ENCODE measurements at places on chromosomes 6 and 20.
A peak's percentile ranks its signal among the peaks of the same experiment; 100 is the strongest.

- DNase-seq, result no peak
These were observed 72.6 kb upstream of the LY86 start for GRCh38 chr6:6515691-6516607.

DNA sequence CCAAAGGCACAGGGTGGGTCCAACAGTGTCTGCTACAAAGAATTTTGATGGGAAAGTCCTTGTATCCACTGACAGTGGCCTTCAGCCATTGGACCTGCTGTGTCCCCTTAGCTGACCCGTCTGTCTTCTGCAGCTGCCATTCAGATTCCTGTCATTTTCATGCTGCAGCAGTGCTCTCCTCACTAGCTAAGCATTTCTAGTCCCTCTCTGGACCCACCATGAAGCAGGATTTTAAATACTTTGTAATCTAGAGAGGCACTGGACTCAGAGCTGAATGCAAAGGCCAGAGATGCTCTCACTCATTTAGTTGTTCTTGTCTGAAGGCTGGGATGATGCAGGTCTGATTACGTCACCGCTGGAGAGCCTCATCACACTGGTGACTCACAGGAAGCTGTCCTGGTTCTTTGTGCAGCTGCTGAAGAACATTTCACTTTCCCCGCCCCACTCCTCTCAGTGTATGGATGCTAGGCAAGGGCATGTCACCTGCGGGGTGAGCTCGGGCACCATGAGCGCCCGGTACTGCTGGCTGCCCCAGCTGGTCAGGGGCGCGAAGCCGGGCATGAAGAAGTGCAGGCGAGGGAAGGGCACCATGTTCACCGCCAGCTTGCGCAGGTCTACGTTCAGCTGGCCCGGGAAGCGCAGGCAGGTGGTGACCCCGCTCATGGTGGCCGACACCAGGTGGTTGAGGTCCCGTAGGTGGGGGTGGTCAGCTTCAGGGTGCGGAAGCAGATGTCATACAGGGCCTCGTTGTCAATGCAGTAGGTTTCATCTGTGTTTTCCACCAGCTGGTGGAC lies 19.4 kb upstream of the TUBB2A start:
- DNase-seq, result no peak

- no peak for DNase-seq
These were observed 2.5 kb upstream of the ADRM1 start for GRCh38 chr20:62300319-62300718.

DNA sequence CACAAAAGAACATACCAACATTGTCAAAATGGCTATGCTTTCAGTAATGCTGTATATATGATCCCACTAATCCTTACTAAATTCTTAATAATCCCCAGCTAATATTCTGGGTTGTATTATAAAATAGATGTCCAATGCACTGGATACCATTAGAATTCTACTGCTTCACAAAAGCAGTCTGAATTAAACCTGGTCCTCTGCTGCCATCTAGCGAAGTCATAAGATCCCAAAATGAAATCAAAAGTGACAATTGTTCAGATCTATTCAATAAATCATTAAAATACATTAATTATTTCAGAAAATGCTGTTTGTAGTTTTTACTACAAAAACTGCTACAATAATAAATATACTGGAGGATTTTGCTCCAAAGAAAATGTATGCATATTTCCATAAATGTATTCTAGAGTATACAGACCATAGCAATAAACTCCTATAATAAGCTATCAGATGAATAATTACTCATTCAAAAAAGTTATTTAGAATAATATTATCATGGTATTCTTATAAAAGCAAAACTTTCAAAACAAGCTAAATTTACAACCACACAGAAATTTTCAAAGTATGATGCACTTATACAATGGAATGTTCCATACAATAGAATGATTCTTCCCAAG lies 92.6 kb downstream of the RNGTT start:
- DNase-seq, result no peak

- DNase-seq, result no peak
These were observed at the start of gene POPDC3 for GRCh38 chr6:105179244-105180065. POPDC3 (minus strand) TSS chr6:105180014; CDS start chr6:105161909, 18,105 bp downstream.

GRCh38 chr6:109434456-109434855 lies 6.0 kb downstream of the PPIL6 start:
- no peak for DNase-seq

- no peak for DNase-seq
These were observed 6.5 kb downstream of the RIPOR2 start for GRCh38 chr6:24929242-24929641.

DNA sequence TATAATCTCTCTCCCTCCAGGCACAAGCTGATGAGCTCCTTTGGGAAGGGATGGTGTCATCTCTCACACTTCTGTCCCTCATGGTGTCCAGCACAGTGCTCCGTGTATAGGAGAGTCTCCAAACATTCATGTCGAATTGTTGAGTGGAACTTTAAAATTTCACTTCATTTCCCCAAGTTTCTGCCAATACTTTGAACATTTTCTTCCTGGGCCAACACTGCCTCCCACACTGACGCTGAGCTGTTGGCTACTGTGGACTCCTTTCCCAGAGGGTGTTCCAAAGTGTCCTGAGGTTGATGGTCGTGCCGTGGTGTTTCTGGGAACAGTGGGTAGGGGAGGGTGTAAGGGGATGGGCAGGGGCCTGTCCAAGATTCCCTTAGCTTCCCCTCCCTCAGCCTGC lies 122.7 kb downstream of the TIAM2 start:
- DNase-seq, result no peak

GRCh38 chr20:50625986-50626677 lies 65.2 kb downstream of the RIPOR3 start:
- DNase-seq, result no peak

GRCh38 chr6:170238741-170239565 lies 51.9 kb downstream of the DLL1 start:
- DNase-seq, result no peak

DNA sequence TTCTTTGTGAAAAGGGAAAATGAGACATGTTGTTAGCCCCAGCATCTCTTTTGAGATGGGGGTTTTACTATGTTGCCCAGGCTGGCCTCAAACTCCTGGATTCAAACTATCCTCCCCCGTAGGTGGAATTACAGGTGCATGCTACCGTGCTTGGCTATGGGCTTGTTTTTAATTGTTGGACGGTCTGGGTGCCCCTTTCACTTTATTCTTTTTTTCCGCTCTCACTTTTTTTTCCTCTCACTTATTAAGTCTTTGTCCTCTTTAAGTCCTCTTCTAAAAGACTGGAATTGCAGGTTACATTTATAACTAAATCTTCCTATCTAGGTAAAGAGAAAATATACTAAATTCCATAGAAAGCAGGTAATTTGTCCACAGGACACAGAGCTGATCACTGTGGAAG lies 18.8 kb upstream of the PRDM13 start:
- DNase-seq, result no peak

GRCh38 chr6:24905483-24905882 lies 30.3 kb downstream of the RIPOR2 start:
- DNase-seq, result peak; percentile 13

DNA sequence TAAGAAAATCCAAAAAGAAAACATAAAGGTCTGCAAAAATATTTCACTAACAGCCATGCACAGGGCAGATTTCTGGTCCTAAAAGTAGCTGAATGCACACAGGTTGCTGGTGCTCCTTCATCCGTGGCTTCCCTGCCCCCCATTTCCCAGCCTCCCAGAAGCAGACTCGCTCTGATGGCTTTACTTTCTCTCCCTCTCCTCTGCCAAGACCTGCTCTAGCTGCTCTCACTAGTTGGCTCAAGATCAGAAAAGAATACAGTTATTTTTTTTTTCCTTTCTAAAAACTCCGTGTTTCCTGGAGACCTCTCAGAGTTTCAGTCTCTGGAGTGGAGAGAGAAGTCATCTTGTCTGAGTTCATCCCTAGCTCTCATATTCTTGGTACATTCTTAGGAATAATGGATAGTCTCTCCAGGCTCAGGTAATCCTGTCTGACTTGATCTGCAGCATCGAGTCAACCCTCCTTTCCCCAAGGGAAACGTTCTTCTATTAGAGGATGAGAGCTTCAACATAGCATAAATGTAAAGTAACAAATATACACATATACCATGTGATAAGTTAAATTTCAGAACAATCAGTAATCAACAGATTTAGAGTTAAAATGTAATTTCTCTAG lies 214.2 kb downstream of the TBC1D7 start:
- no peak for DNase-seq

DNA sequence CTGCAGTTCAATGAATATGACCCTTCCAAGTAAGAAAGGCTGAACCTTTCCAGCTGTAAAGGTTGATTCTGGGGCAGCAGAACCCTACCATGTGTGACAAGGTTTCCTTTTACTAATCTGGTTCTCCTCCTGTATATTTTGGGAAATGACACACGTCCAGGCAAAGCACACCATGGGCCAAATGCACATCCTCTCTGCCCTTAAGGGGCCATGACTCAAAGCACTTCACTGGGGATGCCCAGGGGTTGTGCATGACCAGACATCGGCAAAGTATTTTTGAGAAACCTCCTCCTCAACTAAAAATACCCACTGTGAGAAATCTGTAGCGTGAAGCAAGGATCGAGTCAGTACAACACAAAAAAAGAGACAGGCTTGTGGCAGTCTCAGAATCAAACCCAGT lies 174.7 kb downstream of the BACH2 start:
- DNase-seq, result no peak

DNA sequence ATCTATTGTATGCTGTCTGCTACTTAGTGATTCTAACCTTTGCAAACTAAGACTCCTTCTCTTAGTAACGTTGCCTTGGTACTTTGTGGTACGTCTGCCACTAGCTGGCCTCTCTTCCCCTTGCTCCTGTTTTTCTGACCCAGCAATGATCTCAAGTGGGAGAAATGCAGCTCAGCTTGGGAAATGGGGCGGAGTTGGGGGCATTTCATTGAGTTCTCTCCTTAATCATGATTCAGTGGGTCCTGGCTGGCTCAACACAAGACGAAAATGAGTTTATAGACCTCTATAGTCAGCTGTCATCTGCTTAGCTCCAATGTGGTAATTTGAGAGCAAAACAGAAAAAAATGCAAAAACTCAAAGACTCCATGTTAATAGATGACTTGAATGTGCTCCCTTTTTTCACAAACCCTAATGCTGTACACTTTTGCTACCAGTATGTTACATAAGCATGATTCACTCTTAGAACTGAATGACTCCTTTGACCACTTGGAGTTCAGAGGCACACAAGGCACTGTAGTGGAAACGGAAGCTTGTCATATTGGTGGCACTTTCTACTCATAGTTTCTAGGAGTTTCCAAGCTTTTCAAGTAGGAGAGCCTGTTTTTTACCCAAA lies 55.3 kb upstream of the SOX4 start:
- DNase-seq, result no peak

GRCh38 chr6:31419842-31420241 lies 16.4 kb downstream of the MICA start:
- no peak for DNase-seq

- DNase-seq, result peak; percentile 24
These were observed 63.2 kb downstream of the NOL4L start for GRCh38 chr20:32521780-32522525.

GRCh38 chr6:154247119-154247861 lies 109.3 kb downstream of the IPCEF1 start:
- DNase-seq, result no peak

DNA sequence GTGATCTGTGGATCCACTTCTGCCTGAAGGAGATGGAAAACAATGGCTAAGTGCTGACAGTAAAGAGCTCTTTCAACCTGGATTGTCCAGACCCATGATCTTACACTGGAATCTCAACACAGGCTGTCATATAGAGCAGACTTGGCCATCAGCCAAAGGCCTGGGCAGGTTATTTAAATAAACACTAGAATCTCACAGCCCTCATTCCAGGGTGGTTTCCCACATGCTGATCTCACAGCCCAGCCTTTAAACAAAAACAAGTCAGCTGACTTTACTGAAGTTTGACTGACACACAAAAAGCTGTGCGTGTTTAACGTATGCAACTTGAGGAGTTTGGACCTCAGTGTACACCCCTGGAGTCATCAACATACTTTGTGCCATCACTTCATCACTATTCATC lies 28.4 kb downstream of the SYNDIG1 start:
- DNase-seq, result peak; percentile 66

DNA sequence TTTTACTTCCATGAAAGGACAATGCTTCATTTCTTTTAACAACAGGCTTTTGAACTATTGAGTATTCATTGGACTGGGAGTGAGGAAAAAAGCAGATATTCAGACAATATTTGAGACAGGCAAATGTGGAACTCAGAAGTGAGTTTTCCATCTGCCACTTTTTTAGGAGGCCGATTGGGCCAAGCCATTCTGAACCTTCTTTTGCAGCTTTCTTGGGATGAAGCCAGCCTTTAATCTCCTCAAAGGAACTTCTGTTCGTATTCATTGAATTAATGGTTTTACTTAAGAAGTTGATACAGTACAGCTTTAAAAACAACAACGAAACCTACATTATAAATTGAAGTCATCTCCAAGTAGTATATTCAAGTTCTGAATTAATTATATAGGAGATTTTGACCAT lies 187.1 kb upstream of the RNF217 start:
- no peak for DNase-seq

- DNase-seq, result no peak
These were observed 256.4 kb downstream of the GMPR start for GRCh38 chr6:16494793-16495192.

Measured in NCI-H187 (cell line).